Posterior cingulate gyrus (tissue), 11 donors: ENCODE measurements at places on chromosomes 5 and 9.

DNA sequence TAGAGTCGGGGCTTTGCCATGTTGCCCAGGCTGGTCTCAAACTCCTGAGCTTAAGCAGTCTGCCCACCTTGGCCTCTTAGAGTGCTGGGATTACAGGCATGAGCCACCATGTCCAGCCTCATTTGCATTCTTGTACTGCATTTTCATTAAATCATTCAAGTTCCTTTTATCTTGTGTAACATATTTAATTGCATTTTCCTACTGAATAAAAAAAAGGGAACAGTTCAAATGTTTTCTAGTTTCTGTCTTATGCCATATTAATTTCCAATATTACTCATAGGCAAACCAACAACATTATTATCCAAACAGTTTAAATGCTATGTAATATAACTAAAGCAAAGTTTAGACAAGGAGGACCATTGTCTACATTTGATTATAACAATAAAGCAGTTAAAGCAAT lies 6.1 kb downstream of the SLC31A1 start:
- no peak for DNase-seq

DNA sequence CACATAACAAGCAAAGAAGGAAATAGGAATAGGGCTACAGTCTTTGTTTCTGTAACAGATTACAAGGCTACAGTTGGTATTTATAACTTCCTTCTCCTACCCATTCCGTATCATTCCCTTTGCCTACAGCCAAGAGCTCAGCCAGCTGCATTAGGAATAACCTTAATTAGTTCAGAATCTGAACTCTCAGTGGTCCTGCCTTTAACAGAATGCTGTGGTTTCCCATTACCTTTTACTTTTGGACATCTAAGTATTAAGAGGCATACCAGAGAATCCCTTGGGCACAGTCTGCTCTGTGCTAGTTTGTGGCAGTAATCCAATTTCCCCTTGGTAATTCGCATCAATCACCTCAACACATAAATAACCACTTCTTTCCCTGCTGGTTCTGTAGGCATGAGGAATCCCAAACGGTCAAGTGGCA lies 44.2 kb downstream of the PKD2L2 start:
- DNase-seq: no peak

- DNase-seq: peak; percentile 52
These were observed 32.2 kb downstream of the ANXA2R start for GRCh38 chr5:43007911-43008362.

DNA sequence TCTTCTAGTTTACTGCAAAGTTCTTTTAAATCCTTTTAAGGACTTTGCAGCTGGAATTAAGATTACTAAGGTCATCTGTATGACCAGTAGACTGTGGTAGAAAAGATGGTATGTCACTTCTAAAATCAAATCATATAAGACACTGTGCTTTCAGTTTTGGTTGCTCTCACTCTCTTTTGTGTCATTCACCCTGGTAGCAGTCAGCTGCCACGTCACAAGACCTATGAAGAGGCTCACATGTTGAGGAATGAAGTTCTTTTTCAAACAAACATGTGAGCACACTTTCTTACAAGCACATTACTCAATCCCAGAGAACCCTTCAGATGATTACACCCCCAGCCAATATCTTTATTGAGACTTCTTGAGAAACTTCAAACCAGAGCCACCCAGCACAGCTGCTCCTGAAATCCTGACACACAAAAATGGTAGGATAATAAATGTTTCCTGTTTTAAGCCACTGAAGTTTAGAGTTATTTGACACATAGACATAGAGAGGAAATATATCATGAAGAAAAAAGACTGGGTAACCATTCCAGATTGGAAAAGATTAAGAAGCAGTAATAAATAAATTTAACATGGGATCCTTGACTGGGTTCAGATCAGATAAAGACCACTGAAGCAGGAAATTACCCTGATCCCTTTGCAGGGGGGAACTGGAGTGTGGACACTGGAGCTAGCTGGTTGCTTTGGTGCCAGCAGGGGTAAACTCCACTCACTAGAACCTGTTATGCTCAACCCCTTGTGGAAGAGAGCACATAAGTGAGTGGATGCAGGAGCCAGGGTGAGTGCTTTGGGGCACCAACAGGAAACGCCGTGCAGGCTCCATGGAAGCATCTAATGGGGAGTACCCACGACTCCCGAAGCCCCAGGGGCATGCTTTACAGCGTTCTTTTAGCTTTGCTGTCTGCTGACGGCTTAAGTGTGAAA lies 64.1 kb downstream of the SLCO4C1 start:
- no peak for DNase-seq

DNA sequence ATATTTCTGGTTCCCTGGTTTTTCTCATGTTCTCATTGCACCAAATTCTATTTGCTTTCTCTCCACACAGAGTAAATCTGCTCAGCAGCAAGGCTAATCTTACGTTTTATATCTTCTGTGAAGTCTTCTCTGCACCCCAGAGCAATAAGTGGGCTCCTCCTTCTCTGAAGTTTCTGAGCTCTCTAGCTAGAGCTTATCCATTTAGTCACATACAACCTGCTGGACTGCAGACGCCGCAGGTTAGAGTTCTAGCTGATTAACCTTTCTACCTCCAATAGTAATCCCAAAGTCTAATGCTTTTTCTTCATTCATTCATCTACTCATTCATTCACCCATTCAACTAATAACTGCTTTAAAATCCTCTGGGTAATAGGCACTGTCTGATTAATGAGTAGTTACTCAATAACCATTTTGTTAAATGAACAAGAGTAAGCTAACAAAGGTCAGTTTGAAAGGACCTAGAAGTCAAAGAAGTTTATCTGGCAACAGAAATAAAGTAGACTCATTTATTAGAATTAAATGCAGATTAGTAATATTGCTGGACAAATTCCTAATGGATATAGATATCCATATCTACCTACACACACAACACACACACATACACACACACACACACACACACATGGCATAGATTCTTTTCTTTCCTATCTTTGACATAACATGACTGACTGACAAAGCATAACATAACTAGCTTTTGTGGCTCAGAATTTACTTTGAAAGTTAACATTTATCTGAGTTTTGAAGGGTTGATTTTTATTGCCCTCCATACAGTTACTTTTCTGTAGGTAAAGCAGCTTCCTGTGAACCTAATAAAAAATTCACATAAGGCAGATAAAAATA lies 984.6 kb upstream of the SEMA6A start:
- DNase-seq: no peak
